ENCODE measurements at places on chromosomes 3 and 15.
A peak's percentile ranks its signal among the peaks of the same experiment; 100 is the strongest.

DNA sequence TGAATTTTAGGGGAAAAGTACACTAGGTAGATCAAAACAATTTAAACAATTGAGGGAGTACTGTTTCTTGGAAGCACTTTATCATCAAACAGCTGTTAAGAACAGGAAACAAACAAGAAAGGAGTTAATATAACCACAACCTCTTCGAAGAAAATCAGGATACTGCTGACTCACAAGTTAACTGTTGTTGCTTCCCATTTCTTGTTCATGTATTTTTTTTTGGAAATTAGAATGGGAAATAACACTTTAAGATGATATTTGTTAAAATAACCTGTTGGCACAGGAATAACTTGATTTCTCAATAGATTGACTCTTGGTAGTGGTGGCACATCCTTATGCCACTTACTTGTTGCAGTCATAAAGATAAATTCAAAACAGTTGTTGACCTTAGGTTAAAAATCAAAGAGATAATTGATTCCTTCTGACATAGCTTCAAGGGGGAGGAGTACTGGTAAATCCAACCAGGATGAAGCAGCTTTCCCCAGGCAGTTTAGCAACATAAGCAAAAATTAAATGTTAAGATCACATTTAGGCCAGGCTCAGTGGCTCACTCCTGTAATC lies 3.3 kb downstream of the BNIP2 start:
- DNase-seq: no peak

- no peak for DNase-seq
These were observed 101.2 kb downstream of the TLE3 start for GRCh38 chr15:69996321-69997160.

- no peak for DNase-seq
These were observed 66.0 kb downstream of the PLD1 start for GRCh38 chr3:171744158-171744741.

GRCh38 chr3:122964811-122965210 lies 62.8 kb downstream of the SEMA5B start:
- DNase-seq: no peak

GRCh38 chr3:51391566-51392354 lies 675 bp downstream of the RBM15B start:
- peak; percentile 48 for DNase-seq

GRCh38 chr3:170643831-170644230 lies 58.0 kb upstream of the SLC7A14 start:
- DNase-seq: no peak
